ENCODE measurements at places on chromosomes 12 and 14. TPM values are rescaled to one million over a fixed set of nuclear protein-coding genes. Genes with fewer than 3 reads are reported as not detected.

GRCh38 chr12:64714551-64714968 lies 44.6 kb downstream of the GNS start:
- H3K27me3 ChIP-seq: no peaks in the 10 kb centered on the region
- H3K36me3 ChIP-seq: peaks cover 36% of the 10 kb centered on the region
- H3K27ac ChIP-seq: no peak overlapping the region

DNA sequence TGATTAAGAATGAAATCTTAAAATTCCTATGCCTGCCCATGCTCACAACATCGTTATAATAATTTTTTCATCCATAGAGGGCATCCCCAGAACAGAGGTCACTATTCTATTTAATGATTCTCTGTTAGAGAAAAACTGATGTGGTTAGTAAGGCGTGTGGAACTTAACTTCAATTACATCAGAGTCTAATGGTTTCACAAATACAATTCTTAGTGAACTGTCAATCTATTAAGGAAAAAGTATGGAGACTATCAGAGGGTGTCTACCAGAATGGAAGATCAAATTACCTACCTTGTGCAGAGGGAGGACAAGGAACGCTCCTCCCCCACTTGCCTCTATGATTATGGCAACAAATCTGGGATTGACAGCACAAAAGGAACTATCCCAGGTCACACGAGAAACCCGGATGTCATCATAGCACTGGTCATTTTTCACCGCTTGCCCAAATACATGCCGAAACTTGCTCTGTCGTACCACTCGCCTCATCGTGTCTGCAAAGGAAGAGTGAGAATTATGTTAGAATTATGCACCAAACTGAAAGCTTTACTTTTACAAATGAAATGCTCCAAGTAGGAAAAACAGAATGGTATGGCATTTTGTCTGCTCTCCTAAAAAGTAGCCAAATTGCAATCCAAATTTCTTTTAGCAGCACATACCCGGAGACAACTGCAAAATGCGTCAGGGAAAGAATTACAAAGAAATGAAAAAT lies 30.3 kb downstream of the CORO1C start:
- no peaks in the 10 kb centered on the region for H3K27me3 ChIP-seq
- peaks cover 7% of the 10 kb centered on the region for H3K36me3 ChIP-seq
- no peak overlapping the region for H3K4me3 ChIP-seq
- peaks cover 4% of the 10 kb centered on the region for H3K4me1 ChIP-seq

DNA sequence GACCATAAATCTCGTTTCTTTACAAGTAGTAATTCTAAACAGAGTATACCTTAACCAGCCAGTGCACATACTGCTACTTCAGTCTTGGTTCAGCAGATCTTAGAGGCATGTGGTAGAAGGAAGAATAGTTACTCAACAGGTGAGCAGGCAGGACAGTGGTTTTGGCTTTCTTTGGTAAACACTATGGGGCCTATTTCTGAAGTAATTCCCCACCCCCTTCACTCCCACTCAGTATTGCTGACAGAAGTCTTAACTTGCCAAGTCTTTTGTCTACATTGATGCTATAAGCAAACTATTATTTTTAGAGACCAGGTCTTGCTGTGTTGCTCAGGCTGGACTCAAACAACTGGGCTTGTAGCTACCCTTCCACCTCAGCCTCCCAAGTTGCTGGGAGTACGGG lies 68.5 kb downstream of the FBXO34 start:
- no peak overlapping the region for H3K4me3 ChIP-seq
- no peaks in the 10 kb centered on the region for H3K36me3 ChIP-seq

GRCh38 chr12:58443981-58444371 lies 476.3 kb downstream of the LRIG3 start:
- no peaks in the 10 kb centered on the region for H3K36me3 ChIP-seq
- H3K4me3 ChIP-seq: no peak overlapping the region
- H3K4me1 ChIP-seq: no peaks in the 10 kb centered on the region
- H3K27me3 ChIP-seq: no peaks in the 10 kb centered on the region
- H3K27ac ChIP-seq: no peak overlapping the region
- DNase-seq: no peak

DNA sequence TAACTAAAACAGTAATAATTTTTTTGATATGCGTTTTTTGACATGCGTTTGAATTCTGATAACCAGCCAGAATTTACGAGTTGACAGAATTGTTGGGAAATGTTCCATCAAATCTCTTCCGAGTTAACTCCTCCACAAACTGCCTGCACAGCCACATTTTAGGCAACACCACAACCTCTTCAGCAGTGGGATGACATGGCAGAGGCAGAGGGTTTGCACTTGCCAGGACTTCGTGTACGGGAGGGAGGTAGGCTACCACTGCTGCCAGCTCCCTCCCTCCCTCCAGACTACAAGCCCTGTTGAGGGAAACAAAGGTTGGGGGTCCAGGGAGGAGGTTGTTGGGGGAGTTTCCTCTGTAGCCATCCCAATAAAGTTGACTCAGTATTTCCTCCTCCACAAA lies 14.5 kb upstream of the ACTR6 start:
- H3K27me3 ChIP-seq: no peaks in the 10 kb centered on the region
- no peak for DNase-seq
- no peaks in the 10 kb centered on the region for H3K4me1 ChIP-seq
- no peak overlapping the region for H3K4me3 ChIP-seq
- H3K36me3 ChIP-seq: peaks cover 3% of the 10 kb centered on the region

- no peaks in the 10 kb centered on the region for H3K4me1 ChIP-seq
- no peak overlapping the region for H3K27ac ChIP-seq
- no peaks in the 10 kb centered on the region for H3K36me3 ChIP-seq
- no peaks in the 10 kb centered on the region for H3K27me3 ChIP-seq
Measured at GRCh38 chr12:58906917-58907316, 13.4 kb downstream of the LRIG3 start.

- no peak overlapping the region for H3K27ac ChIP-seq
- H3K4me3 ChIP-seq: no peak overlapping the region
- DNase-seq: no peak
- no peaks in the 10 kb centered on the region for H3K4me1 ChIP-seq
- no peaks in the 10 kb centered on the region for H3K27me3 ChIP-seq
Measured at GRCh38 chr14:56290195-56290594, 172.0 kb downstream of the PELI2 start.

- H3K36me3 ChIP-seq: no peaks in the 10 kb centered on the region
- no peaks in the 10 kb centered on the region for H3K27me3 ChIP-seq
- no peaks in the 10 kb centered on the region for H3K4me1 ChIP-seq
- DNase-seq: no peak
- H3K27ac ChIP-seq: no peak overlapping the region
Measured at GRCh38 chr12:73112035-73112816, 840.1 kb downstream of the TRHDE start.

GRCh38 chr12:22858849-22859570 lies 234.0 kb downstream of the ETNK1 start:
- H3K4me1 ChIP-seq: no peaks in the 10 kb centered on the region
- H3K27ac ChIP-seq: no peak overlapping the region
- no peak overlapping the region for H3K4me3 ChIP-seq
- H3K27me3 ChIP-seq: no peaks in the 10 kb centered on the region
- DNase-seq: no peak
- no peaks in the 10 kb centered on the region for H3K36me3 ChIP-seq

DNA sequence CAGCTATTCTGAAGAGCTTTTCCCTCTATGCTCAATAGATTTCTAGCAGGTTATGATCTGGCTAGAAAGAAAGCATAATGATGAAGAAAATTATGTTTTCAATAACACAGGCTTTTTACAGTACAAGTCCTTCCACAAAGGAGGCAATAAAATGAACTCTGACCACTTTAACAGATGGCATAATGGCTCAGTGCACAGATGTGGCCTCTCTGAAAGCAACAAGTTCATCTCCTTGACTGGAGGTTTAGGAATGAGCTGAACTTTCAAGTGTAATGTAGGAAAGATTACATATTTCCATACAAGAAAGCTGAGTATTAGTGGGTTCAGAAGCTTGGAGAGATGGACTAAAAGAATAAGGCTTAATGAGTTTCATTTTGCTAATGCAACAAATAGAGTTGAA lies 147.4 kb downstream of the EFCAB11 start:
- no peaks in the 10 kb centered on the region for H3K36me3 ChIP-seq
- H3K4me1 ChIP-seq: no peaks in the 10 kb centered on the region
- H3K27me3 ChIP-seq: no peaks in the 10 kb centered on the region
- no peak overlapping the region for H3K4me3 ChIP-seq
- no peak for DNase-seq

DNA sequence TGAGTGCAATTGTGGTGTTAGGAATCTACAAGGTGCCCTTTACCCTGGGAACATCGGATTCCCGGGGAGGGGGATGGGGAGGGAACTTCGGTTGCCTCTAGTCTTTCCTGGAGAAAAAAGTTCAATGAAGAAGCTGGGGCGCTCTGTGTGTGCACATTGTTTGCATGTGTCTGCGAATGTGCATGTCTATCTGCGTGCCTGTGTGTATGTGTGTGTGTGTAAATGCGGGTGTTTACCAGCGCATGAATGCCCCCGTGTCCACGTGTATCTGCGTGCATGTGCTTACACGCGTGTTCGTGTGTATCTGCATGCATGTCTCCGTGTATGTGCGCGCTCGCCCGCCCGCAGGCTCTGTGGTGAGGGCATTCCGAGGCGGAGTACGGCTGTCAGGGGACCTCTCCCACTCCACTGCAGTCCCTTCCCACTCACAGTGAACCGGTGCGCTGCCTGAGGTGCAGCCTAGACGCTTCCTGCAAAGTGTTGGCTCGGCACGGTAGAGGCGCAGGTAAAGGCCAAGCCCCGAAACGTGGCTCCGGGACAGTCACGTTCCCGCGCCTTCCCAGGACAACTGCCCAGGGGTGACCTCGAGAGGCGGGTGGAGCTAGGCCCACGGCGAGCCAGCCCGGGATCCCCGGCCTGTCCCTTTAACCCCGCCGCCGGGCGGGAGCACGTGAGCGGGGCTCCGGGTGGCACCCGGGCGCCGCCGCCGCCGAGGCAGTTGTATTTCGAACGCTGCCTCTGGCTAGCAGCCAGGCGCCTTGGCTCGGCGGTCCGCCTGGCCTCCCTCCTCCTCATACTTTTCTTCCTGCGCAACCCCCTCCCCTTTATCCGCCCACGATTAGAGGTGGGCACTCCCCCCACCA lies 539 bp upstream of the HMGA2 start:
- H3K4me3 ChIP-seq: peak overlapping the region; percentile 29
- no peak for DNase-seq
- no peaks in the 10 kb centered on the region for H3K36me3 ChIP-seq
- H3K27ac ChIP-seq: no peak overlapping the region

DNA sequence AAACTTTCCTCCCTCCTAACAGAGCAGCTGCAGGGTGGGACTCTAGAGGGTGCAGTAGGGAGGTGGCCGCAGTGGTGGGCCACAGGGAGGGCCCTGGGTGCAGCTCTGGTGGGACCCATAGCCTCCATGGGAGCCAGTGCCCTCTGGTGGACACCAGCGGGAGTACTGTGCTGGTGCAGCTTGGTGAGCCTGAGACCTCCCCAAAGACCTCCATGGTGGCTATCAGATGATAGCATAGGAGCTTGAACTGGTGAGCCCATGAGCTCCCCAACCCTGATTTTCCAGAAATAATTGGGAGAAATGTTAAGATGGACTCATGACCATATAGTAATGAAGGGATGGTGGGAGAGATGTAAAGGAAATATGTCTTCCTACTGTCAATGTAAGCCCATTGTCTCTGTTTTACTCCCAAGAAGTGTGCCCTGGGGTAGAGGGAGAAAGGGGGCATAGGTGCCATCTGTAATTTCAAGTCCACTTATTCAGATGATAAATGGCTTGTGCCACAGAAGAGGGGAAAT lies 98.7 kb downstream of the GAS2L3 start:
- no peaks in the 10 kb centered on the region for H3K36me3 ChIP-seq
- H3K27ac ChIP-seq: no peak overlapping the region
- no peak for DNase-seq
- no peaks in the 10 kb centered on the region for H3K27me3 ChIP-seq
- no peaks in the 10 kb centered on the region for H3K4me1 ChIP-seq

DNA sequence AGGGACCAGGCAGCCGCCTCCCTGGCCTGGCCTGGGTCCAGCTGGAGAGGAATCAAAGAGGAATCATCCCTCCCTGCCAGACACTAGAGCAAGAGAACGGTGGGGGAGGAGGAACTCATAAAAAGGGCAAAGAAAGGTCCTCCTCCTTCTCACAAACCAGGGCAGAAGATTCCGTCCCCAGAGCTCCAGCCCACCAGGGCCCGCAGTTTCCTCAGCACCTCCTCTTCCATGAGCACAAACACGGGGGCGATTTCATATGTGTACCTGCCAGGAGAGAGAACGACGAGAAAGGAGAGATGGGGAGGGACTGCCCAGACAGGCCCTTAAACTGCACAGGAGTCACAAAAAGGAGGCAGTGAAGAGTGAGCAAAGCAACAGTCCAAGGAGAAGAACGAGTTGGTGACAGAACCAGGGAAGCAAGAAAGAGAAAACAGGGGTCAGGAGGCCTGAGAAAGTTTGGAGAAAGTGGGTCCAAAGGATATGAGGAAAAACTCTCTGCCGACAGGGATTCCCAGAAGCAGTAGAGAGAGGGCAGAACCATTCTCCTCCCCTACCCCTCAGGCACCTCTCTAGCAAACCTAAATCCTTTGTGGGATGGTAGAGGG lies 8.7 kb upstream of the ZNF740 start:
- H3K4me1 ChIP-seq: peaks cover 2% of the 10 kb centered on the region
- no peak overlapping the region for H3K4me3 ChIP-seq
- no peak overlapping the region for H3K27ac ChIP-seq

DNA sequence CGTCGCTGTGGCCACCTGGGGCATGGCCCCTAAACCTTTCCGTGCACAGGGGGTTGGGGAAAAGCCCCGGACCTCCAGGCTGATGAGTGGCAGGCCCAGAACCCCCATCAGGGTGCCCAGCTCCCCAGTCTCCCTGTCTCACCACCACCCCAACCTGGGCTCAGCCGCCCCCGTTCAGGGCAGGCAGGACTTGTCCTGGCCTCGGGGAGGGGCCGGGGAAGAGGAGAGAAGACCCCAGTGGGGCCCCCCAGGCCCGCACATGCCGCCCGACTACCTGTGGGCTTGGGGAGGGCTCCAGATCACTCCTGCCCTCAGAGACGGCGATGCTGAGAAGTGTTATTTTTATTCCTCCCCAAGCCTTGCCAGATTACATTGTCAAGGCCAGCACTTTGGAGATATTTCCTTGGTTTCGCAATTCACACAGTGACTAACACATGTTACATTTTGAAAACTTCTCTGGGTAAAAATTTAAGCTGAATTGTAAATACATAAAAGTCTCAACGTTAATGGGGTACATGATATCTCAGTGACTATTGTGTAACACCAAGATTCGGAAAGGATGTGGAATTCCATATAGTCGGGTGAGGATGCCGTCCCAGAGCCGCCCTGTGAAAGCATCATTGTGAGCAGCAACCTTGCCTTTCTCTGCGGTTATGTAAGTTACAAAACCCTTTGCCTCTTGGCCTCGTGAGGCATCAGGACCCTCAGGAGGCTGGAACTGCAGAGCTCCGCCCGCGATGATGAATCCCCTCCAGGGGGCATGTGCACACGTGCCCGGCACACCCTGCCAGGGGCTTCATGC lies 85.6 kb upstream of the DIO3 start:
- no peak for DNase-seq
- H3K27me3 ChIP-seq: peaks cover 3% of the 10 kb centered on the region
- no peak overlapping the region for H3K27ac ChIP-seq
- no peaks in the 10 kb centered on the region for H3K4me1 ChIP-seq

Gene TAS2R31
- total RNA-seq: 1.9 TPM

Gene LALBA
- total RNA-seq: not detected

Gene SLC7A8
- total RNA-seq: 0.73 TPM

Gene RBP5
- not detected for total RNA-seq

Gene ISM2
- not detected for total RNA-seq

Gene FGF23
- not detected for total RNA-seq

Gene RD3L
- not detected for total RNA-seq

Gene RTL1
- total RNA-seq: not detected
